ENCODE measurements at places on chromosomes 6 and 20. TPM values are rescaled to one million over a fixed set of nuclear protein-coding genes. Genes with fewer than 3 reads are reported as not detected.

DNA sequence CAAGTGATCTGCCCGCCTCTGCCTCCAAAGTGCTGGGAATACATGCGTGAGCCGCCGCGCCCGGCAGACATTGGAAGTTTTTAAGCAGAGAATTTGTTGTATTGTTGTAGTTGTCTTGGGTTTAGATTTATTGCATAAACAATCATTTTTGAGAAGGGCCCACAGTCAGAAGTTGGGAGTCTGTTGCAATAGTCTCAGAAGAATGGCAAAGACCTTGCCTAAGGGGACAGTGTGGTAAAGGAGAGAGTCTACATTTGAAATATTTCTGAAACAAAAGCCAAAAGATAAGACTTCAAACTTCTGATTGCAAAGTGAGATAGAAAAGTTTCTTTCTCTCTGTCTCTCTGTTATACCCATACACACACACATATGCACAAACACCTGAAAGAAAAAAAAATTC lies 22.5 kb downstream of the HFE start:
- no peak for DNase-seq

Gene PRR18
- 0.29 TPM for total RNA-seq

Gene SAMD5
- 0.59 TPM for total RNA-seq

Gene NNAT
- total RNA-seq, result not detected

Gene ANKEF1
- total RNA-seq, result 2.1 TPM

Measured in osteoblast (primary cell).